Hematopoietic multipotent progenitor cell treated with erythropoietin and hydrocortisone succinate and interleukin-3 and kit ligand, for 8 days (in vitro differentiated cells): ENCODE measurements at places on chromosomes 4 and X.

DNA sequence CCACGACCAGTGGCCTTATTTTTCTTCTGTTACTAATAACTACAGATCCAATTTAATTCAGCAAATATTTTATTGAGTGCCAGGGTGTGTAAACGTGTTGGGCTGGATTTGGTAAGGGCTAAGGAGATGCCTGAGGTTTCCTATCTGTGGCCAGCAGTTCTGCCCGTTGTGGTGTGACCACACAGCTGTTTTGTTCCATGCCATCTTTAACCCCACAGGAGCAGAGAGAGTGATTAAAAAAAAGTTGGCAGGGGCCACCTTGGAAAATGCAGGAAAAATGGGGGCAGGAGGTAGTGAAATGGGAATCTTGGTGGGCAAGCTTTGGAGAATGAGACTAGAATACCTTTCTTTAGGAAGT is 1.1 kb downstream of the PLAC8 start:
- DNase-seq, result peak; percentile 78

DNA sequence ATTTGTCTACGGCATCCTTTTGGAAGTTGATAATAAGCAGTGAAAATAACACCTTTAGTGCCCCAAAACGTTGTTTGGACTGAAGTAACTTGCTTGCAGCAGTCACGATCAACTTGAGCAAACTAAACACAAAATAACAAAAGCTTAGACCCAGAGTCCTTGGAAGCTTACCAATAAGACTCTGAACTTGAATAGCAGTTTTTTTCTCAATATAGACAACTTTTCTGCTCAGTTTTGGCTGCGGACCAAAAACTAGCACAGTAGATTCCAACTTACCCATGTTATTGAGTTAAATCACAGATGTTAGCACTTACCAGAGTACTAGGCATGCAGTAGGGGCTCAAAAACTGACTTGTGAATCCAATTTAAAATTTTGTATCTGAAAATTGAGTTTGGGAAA is 746.9 kb downstream of the PCDH19 start:
- DNase-seq, result no peak

DNA sequence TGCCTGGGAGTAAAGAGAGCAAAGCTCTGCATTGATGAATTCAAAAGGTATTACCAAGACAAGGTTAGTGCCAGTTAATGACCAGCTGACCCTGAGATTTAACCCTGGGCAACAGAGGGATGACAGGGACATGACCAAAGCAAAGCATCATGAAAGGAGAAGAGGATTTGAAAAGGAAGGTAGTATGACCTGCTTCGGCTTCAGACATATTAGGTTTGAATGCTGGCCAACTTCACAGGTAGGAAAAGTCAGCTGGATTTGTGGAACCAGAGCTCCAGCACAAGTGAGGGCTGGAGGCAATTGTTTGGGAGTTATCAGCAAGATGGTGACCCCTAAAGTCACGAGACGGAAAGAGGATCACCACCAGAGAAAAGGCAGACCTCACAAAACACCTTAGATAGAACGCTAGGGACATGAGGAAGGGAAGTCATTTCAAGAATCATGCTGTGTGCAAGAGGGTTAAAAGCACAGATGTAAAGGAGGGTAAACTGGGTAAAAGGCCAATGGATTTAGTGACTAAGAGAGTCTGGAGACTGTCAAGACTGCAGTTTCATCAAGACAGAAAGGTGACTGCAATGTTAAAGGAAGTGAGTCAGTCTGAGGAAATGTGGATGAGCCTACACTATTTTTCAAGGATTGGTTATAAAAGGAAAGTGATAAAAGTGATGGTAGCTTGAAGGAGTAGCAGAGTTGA is 45.6 kb downstream of the SH3RF1 start:
- DNase-seq, result no peak

DNA sequence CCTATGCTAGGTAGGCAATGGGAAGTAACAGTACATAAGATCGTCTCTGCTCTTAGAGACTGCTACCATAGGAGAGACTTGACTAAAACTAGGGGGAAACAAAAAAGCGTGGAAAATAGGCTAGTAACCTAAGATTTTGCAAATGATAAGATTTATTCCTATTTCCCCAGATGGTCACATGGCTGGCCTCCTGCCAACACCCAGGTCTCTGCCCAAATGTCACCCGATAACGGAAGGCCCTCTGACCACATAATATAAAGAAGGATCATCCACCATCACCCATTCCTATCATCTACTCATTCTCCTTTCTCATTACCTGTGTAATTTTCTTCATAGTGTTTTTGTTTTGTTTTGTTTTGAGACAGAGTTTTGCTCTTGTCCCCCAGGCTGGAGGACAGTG is 4.7 kb downstream of the LAMP2 start:
- peak; percentile 62 for DNase-seq

- DNase-seq, result no peak
These were observed 264.8 kb upstream of the LDB2 start for GRCh38 chr4:17163156-17163771.

- no peak for DNase-seq
These were observed 206.4 kb downstream of the NR3C2 start for GRCh38 chr4:148235809-148236208.

GRCh38 chrX:112830540-112830939 is 10.1 kb downstream of the AMOT start:
- DNase-seq, result no peak

DNA sequence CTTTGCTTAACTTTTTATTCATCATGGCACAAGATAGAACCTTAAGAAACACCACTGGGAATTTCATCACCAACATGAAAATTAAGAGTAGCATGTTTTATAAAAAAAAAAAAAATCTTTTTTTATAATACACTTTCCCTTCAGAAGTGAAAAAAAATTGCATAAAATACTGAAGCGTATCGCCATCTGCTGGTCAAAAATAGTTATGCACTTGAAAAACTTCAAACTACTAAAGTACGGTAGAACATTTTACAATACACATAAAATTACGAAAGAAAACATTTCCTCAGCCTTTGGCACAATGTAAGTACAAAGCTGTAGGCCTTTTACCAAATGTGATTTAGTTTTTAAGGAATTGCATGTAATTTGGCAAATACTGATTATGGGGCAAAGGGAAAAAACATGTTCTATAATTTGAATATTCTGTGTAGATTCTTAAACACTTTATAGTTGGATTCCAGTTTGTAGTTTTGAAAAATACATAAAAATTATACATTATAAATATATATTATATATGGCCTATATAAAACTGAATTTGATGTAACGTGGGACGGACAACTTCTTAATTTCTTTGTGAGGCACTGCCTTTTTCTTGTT is 26.5 kb downstream of the HCCS start:
- DNase-seq, result peak; percentile 48
